Diencephalon (tissue), 1 donor: ENCODE measurements at places on chromosomes 2 and 18. TPM values are rescaled to one million over a fixed set of nuclear protein-coding genes. Genes with fewer than 3 reads are reported as not detected.

The FKBP7 gene
- total RNA-seq: 10.1 TPM

The DSC2 gene
- total RNA-seq: 4.2 TPM

The DYSF gene
- total RNA-seq: 1.8 TPM

The POLR1B gene
- 31.1 TPM for total RNA-seq

The GALNT1 gene
- total RNA-seq: 82.8 TPM

The SCLY gene
- total RNA-seq: 11.1 TPM

The EPB41L3 gene
- total RNA-seq: 114 TPM

The INPP4A gene
- 72.9 TPM for total RNA-seq

The DSC1 gene
- not detected for total RNA-seq

The NEB gene
- 3.2 TPM for total RNA-seq

The CPS1 gene
- total RNA-seq: 3.2 TPM
